ENCODE measurements at places on chromosomes 1 and 21.

GRCh38 chr1:91591175-91591974 lies 90.7 kb downstream of the CDC7 start:
- no peak for DNase-seq

- DNase-seq = no peak
Observed at GRCh38 chr21:33265664-33266049, 510 bp upstream of the IL10RB start.

DNA sequence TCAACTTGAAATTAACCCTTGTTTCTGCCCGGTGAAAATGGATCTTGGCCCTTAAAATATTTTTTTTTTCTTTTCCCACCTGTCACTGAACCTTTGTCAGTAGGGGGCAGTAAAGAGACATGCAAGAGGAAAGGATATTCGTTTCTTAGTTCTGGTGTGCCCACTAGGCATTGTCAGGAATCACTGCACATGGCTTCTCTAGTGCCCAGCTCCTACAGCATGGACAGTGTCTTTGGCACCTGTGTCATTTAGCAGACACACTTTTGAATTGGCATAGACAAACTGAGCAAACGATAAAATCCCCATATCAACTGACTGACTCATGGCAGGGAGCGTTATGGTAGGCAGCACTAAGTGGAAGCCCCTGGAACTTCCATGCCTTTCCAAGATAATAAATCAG lies 1048.1 kb downstream of the BRINP3 start:
- peak; percentile 58 for DNase-seq

DNA sequence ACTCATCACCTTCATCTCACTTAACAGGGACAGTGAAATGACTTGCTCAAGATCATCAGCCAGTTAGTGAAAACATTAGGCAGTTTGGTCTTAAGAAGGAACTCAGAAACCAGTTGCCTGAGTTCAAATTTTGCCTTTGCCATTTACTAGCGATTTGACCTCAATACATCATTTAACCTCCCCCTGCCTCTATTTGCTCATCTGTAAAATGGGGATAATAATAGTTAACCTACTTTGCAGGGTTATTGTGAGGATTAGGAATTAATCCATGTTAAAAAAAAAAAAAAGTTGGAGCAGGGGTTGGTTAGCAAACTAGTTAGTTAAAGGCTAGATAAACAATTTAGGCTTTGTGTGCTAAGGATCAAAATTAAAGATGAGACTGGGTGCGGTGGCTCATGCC lies 10.6 kb upstream of the TACSTD2 start:
- DNase-seq = no peak

DNA sequence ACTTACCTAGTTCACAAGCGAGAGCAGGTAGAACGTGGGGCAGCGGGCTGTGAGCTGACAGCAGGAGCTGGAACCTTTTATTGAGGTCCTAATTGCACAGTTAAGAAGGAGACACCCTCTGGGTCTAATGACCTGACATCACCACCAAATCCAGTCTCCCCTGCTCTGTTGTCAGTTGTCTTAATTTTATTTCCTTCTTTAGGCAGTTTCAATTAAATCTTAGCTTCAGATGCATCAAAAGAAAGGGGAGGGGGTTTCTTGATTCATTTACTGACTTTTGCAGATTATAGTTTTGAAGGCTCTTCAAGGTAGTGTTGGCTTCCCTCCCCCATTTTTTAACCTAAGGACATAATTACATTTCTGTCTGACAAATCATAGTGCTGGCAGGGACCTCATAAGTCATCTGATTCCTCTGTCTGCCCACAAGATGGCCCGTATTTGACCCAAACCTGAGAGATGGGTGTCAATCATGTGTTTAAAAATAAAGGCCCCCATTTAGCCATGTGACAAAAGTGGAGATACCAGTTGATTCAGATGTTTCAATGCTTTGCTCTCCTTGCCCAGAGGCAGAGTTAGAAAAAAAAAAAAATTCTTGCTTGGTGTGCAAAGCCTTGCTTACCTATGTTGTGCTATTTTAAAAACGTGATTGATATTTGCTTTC lies at the start of gene TCHHL1:
Gene TCHHL1 (minus strand): TSS at position 51 of the 661 bp plus-strand sequence. CDS start 921 bp downstream, outside the sequence.
- no peak for DNase-seq

DNA sequence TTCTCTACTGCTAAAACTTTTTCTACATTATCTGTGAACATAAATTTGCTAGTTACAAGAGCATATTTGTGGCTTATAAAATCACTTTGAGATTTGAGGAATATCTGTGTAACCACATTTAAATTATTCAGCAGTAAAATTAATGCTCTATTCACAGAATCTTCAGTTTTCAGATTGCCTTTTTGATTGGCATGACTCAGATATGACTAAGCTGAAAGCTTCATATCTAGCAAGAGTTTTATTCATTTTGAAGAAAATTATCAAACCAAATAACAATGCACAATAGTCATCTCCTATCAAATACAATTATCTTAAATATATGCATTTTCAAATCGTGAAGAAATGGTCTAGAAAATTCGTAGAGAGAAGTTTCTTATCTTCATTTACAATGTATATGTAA lies 1498.2 kb upstream of the B3GALT2 start:
- no peak for DNase-seq

DNA sequence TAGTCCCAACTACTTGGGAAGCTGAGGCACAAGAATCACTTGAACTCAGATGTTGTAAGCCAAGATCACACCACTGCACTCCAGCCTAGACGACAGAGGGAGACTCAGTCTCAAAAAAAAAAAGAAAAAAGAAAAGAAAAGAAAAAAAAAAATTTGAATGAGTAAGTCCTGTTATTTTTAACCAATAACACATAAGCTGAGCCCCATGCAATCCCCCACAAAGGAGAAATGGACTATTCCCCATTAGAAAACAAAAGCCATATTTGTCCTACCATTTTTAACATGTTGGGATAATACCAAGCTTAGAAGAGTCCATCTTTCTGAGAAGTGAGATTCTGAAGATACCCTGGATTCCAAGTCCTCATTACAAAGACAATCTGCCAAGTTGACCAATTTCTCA lies 32.4 kb downstream of the LTN1 start:
- no peak for DNase-seq

DNA sequence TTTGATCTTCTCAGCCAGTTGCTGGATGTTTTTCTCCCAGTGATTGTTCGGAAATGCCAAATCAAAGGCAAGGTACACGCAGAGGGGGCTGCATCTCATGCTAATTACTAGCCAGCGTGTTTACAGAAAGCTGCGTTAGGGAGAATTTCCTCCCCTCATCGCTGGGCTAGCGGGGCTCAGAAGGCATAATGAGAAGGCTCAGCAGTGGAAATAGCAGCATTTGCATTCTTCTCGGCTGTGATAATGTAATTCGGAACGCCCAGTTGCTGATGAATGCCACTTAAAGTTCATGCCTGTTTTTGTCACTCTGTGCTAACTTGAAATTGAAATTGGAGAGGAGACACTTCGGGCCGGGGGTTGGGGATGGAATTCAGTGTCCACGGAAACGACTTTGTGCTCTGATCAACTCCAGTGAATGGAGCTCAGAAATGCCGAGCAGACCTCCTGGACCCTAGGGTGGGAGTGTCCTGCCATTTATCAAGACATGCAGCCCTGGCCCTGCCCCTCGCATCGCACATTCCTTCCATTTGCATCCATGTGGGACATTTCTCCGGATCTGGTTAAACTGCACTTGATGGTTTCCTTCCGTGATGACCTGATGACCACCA lies 313.4 kb upstream of the C1orf174 start:
- no peak for DNase-seq

DNA sequence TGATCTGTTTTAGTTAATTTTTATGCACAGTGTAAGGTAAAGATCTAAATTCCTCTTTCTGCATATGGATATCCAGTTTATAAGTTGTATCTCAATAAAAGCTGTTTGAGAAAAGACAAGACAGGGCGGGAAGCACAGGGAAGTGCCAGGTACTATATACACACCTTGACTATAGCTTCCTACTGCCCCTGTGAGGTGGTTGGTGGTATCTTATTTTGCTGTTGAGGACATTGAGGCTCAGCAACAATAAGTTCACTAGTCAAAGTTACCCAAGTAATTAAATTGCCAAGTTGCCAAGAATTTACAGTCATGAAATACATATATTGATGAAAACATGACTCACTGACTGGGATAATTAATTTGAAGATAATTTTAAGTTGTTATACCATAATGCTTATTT lies 109.1 kb downstream of the CD247 start:
- no peak for DNase-seq

- no peak for DNase-seq
Observed at GRCh38 chr1:30126848-30127247, 596.5 kb downstream of the MATN1 start.

DNA sequence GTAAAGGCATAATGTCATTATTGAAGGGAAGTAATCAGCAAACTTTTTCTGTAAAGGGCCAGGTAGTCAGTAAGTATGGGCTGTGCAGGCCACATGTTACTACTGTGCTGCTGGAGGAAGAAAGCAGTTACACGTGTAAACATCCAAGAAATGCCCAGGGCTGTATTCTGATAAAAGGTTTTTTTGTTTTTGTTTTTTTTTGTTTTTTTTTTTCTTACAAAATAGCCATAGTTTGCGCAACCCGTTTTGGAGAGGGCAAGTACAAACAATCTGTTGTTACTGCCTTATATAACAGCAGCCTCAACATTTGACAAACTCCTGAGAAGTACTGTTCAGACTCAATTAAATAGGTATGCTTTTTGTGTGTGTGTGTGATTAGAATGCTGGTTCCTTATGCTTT lies 26.7 kb upstream of the MTMR11 start:
- no peak for DNase-seq

GRCh38 chr1:3198371-3199271 lies 129.6 kb downstream of the PRDM16 start:
- no peak for DNase-seq

DNA sequence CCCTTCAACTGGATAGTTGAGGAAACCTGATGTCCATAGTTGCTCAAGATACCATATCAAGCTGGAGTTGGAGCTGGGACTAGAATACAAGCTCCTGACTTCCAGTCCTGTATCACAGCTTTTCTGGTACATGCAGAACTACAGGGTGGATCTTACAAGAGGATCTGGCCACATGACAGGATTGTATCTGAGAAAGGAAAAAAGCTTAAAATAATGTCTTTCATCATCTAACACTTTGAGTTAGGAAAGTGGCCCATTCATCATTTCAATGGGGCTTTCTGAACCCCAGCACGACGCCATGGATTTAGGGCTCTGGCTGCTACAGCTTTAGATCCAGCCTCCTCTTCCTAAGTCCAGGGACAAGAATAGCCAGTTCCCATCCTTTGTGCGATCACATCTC lies 46.9 kb downstream of the RASSF5 start:
- no peak for DNase-seq

DNA sequence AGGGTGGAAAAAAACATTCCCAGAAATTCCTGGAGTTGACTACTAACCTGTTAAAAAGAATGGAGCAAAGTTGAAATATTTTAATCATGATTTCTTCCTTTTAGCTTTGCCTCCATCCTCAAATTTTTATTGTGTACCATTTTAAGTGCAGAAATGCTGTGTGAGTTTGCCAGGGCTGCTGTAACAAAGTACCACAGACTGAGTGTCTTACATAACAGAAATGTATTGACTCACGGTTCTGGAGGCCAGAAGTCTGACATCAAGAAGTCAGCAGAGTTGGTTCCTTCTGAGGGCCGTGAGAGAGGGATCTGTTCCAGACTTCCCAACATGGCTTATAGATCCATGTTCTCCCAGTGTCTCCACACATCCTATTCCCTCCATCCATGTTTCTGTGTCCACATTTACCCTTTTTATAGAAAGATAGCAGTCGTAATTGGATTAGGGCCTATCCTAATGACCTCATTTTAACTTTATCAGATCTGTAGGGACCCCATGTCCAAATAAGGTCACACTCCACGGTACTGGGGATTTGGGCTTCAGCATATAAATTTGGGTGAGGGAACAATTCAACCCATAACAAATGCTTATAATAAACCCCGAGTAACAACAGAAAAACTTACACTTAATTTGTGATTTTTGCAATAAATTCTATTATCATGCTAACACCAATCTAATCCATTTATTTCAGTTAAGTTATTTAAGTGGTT lies 12.7 kb downstream of the SNX7 start:
- DNase-seq = no peak

DNA sequence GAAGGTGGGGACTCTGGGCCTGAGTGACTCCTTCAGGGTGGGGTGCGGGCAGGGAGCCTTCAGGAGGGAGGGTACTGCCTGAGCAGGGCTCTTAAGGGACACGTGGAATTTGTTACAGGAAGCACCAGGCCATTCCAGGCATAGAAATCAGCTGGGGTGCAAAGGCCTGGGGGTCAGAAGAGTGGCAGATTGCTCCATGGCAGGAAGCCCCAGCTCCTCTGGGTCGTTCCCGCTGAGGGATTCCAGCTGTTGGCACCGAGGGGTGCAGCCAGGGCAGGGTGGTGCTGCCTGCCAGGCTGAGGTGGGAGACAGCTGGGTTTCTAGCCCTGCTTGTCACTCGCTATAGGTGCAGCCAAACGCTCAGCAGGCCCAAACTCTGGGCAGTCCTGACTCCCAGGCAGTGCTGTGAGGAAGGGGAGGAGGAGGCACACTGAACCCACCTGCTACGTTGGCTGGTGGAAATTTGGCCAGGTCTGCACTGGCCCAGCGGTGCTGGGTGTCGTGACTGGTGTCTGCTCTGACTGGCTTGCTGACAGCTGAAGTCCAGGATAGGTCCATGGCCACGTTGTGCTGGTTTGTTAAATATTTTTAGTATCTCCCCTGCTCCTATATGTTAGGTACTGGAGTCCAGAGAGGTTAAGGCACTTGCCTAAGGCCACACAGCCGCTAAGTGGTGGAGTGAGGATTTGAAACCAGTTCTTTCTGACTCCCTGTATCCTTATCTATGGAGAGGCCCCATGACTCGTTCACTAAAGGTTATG lies 19.3 kb downstream of the TNFRSF1B start:
- DNase-seq = no peak

DNA sequence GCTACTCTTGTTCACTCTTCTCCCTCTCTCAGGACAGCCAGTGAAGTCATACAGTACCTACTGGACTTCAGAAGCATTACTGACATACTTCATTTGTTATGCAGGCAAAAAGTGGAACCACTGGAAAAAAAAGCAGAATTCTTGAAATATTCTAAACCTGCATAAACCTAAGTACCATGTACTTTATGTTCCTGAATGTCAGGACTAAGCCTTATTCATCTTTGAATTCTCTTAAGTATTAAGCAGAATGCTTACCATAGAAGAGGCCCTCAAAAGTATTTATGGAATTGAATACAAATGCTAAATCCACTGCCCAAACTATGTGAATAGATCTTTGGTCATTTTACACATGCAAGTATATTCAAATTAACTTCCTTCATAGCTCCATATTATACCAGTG lies 7.8 kb downstream of the PSMB2 start:
- DNase-seq = no peak

- peak; percentile 44 for DNase-seq
Observed at GRCh38 chr1:156961709-156962108, 41.3 kb downstream of the LRRC71 start.

DNA sequence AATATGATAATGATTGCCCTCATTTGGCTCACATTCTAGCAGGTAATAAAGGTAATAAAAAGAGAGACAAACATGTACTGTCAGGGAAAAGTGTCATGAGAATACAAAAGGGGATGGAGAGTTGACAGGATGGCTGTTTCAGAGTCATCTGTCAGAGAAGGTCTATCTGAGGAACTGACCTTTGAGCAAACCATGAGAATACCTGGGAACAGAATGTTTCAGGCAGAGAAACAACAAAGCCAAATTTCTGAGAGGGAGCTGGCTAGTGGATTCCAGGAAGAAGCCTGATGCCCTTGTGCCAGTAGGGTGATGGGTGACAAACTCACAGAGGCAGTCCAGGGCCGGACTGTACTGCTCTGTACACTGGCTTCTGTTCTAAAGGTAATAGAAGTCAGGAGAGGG lies 107.2 kb downstream of the C1orf21 start:
- DNase-seq = no peak

GRCh38 chr1:16246961-16247360 lies 10.0 kb upstream of the CPLANE2 start:
- DNase-seq = no peak

All from HT1080 (cell line).